Sigmoid colon (tissue), 7 donors: ENCODE measurements at places on chromosomes 16 and 17.
A peak's percentile ranks its signal among the peaks of the same experiment; 100 is the strongest.

GRCh38 chr16:29876217-29876593 is 13.2 kb upstream of the CDIPT start:
- H3K27me3 ChIP-seq: peaks cover 41% of the 10 kb centered on the region
- peak overlapping the region; percentile 19 for H3K4me3 ChIP-seq
- no peak for DNase-seq

GRCh38 chr17:7443499-7444485 is 1.1 kb upstream of the CHRNB1 start:
- no peaks in the 10 kb centered on the region for H3K36me3 ChIP-seq
- peaks cover 32% of the 10 kb centered on the region for H3K4me1 ChIP-seq
- DNase-seq: no peak
- peaks cover 81% of the 10 kb centered on the region for H3K27me3 ChIP-seq

DNA sequence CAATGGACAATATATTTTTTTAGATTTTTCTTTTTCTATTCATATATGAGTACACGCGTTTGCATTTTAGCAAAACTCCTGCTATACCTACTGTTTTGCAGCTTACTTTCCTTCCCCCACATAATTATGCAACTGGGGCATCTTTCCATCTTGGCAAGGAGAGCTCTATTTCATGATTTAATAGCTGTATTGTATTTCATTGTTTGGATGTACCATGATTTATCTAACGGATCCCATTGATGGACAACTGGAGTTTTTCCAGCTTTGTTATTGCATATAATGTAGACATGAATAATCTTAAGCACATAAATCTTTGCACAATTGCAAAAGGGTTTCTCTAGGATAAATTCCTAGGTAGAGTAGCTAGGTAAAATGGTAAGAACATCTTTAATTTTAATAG is 133.9 kb downstream of the PITPNC1 start:
- H3K27ac ChIP-seq: no peak overlapping the region
- H3K27me3 ChIP-seq: no peaks in the 10 kb centered on the region
- no peak for DNase-seq
- H3K4me1 ChIP-seq: peaks cover 13% of the 10 kb centered on the region
- H3K36me3 ChIP-seq: no peaks in the 10 kb centered on the region
- H3K4me3 ChIP-seq: no peak overlapping the region

GRCh38 chr17:77999413-78000173 is 41.1 kb downstream of the TNRC6C start:
- H3K27me3 ChIP-seq: no peaks in the 10 kb centered on the region
- DNase-seq: no peak
- no peak overlapping the region for H3K27ac ChIP-seq
- H3K4me1 ChIP-seq: no peaks in the 10 kb centered on the region
- H3K36me3 ChIP-seq: no peaks in the 10 kb centered on the region

GRCh38 chr17:72616447-72616846 is 476.0 kb downstream of the SLC39A11 start:
- H3K4me1 ChIP-seq: no peaks in the 10 kb centered on the region
- H3K27ac ChIP-seq: no peak overlapping the region
- DNase-seq: no peak
- no peaks in the 10 kb centered on the region for H3K36me3 ChIP-seq
- no peak overlapping the region for H3K4me3 ChIP-seq
- H3K27me3 ChIP-seq: no peaks in the 10 kb centered on the region
